Left ventricle myocardium inferior (tissue), 1 donor: ENCODE measurements at places on chromosomes 2 and 18.

DNA sequence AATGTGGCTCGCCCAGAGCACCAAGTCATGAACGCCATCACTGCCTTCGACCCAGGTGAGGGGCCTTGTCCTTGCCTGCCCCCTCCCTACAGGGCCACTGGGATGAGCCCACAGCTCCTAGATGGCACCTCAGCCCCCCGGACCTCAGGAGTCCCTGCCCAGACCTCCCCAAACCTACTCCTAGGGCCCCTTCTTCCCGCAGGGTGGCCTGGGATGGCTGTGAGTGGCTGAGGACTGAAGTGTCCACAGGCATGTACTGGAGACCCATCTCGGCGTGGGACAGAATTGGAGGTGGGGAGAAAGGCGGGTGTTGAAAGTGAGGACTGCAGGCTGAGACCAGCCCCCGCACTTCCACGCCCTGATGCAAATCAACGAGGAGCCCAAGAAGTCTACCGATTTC is 2.8 kb upstream of the TUBB6 start:
- DNase-seq: no peak

DNA sequence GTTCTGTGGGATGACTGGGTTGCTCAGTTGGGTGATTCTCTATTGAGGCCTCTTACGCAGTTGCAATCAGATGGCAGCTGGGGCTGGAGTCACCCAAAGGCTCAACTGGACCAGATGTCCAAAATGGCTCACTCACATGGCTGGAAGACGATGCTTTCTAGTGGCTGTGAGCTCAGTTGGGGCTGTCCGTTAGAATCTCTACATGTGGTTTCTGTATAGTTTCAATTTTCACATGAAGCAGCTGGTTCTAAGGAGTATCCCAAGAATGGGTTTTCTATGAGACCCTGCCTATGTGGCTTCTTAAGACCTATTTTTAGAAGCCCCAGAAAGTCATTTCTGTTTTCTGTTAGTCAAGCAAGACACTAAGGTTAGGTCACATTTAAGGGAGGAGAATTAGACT is 4.4 kb downstream of the XRCC5 start:
- no peak for DNase-seq

DNA sequence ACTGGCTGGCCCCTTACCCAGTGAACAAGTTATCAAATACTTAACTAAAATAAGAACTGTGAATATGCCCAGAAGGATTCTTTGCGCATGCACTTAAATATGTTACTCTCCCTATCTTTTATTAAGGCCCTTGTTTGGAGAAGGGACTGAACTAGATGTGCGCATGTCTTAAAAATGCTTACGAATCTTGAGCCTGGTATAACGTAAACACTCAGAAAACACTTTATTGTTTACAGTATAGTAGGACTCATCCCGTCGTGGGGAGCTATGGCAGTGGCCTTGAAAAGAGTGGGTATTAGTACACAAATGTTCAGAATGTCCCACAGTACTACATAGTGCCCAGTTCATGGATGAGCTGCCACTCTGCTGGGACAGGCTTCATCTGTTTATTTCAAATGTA is 75.9 kb upstream of the MAP4K3 start:
- DNase-seq: no peak

GRCh38 chr2:15931950-15932349 is 8.4 kb upstream of the MYCN start:
- no peak for DNase-seq

DNA sequence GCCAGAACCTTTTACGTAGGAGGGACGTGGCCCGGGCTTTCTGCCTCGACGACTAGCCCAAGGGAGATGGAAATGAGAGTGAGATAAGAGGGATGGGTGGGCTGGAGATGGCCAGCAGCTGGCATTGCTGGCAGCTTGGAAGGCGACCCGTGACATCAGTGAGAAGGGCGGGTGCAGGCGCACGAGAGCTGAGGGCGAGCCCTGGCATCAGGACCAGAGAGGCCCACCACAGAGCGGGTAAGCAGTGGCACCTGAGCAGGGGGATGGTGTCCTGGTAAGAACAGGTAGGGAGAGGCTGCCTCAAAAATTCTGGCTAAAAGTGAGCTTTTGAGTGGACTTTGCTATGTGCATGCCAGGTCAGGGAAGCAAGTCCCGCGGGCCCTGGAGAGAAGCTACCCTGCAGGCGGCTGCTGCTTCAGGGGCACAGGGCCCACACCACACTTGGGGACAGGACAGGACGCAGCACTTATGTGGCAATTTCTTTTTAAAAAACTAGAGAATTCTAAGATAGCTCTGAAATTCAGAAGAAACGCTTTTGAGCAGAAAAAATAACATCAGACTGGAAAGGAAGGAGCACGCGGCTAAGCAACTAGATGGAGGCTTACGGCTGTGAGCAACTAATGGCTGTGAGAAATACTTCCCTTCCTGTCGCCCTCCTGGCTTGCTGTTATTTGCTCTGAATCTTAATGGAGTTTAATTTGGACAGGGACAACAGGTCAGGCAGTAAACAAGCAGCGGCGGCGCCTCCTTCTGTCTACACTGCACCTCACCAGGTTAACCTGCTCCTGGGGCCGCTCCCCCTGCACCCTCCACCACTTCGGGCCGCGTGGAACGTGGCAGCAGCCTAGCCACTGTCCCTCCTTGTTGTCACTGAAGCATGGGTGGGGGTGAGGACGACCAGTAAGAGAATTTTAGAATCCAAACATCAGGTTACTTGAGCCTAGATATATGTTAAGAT is 20.5 kb downstream of the THAP4 start:
- DNase-seq: no peak

DNA sequence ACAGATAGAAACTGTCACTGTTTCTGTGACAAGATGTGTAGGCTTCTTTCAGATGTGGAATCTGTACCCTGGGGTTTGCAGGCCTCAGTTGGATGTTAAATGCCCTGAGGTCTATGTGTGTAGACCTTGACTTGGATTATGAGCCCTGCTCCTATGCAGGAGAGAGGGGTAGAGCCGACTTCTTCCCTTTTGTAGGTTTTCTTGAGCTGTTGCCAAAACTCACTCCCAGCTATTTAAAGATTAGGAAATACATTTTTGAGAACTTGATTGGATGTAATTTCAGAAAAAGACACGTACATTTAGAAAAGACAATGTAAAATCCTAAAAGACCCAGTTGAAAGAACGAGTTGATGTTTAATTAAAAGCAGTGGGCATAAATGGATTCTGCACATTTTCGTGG is 374.8 kb downstream of the SLC4A3 start:
- DNase-seq: no peak

DNA sequence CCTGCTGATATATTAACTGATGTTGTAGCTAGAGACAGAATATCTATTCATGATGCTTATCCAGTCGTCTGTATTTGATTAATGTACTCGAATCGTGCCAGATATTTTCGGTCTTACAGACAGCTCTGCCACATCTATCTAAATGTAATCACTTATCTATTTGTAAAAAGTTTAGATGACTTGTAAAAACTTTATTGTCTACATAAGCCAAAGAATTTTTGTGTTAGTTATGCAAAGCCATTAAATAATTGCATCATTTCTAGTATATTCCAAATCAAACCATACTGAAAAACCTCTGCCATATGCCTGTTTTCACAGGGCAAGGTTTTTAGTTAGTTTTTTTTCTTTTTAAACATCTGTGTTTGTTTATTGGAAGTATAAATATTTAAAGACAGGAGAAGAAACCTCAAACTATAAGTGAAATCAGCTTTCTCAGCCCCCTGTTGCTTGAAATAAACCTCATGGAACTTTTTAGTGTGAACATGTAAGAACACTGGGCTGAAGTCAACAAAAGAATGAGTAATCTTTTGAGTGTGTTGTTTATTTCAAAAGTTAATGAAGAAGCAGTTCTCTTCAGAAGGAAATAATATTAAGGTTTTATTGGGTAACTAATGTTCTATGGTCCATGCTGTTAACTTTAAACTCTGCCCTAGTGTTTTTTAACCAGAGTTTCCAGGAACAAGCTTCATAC is 657.6 kb upstream of the SYT4 start:
- no peak for DNase-seq

DNA sequence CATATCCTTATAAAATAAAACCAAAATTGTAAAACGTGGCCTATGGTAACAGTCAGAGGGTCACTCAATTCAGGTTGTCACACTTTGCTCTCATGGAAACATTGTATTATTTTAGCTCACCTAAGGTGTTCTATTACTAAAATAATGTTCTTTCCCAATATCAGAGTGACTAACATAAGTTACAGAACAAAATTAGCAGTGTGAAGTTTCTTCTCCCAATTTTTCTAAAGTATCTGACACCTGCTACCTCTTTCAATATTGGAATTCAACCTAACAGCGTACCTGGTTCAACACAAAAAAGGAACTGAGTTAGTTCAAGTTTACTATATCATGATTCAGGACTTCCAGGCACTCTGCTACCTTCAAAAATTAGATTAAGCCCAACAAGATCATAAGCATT is 190.4 kb downstream of the ZEB2 start:
- no peak for DNase-seq

DNA sequence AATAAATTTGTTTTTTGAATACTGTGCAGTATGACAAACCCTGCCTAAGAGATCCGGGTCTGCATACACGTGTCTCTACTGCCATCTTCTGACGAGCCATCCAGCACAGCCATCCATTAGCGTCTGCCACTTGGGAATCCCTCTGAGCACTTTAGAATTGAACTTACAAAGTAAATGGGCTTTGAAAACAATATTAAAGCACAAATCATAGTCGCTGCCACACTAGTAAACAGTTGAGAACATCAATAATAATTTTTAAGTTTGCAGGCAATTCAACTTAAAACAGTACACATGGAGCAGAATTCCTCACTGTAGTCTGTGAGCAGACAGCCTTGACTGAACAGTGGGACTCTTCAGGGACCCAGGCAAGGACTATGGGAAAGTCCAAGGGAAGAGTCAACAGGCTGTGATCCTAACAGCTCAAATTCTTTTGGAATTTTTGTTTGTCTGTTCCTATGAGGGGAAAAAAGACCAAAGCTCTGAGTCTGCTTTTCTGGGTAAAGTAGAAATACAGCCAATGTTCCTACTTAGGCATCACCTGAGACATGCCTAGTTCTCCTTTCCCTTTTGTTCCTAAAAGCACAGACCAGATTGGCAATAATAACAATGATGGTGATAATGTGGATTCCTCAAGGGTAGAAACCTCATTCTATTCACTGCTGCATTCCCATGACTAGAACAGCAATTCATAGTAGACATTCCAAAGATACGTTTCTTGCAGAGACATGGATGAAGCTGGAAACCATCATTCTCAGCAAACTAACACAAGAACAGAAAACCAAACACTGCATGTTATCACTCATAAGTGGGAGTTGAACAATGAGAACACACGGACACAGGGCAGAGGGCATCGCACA is 92.9 kb downstream of the MREG start:
- DNase-seq: peak; percentile 57

DNA sequence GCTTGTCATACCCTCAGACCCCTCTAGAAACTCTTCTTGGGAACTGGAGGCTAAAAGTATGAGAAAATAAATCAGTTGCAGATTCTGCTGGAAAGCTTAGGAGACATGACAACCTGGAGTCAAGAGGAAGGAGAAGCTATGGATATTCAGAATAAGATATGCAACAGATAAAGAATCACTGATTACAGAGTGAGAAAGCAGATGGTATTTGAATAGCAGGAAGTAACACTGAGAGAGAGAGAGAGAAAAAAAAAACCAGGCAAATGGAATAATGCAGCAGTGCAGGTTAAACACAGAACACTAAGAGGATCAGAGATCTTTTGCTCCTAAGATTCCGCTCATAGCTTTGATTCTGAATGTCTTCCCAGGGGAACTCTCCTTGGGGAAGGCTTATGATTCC is 1284.1 kb upstream of the NXPH2 start:
- no peak for DNase-seq

GRCh38 chr2:207506426-207506825 is 23.3 kb upstream of the CREB1 start:
- DNase-seq: no peak

DNA sequence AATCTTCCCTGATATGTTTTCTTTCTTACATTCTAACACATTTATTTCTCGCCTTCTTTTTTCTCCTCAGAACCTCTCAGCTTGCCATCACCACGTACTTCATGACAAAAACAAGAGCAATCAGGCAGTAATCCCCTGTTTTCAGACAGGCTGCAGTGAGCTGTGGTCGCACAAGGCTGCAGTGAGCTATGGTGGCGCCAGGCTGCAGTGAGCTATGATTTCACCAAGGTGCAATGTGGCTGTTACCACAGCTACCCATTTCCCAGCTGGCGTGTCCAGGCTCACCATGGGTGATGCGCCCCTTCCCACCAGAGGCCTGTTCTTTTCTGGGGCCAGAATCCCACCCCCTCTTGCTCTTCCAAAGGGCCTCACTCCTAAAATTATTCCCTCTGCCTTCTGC is 25.8 kb downstream of the TCF23 start:
- no peak for DNase-seq

GRCh38 chr2:147910990-147911473 is 66.2 kb downstream of the ACVR2A start:
- DNase-seq: no peak

- DNase-seq: no peak
Observed at GRCh38 chr2:20677301-20678085, 10.5 kb downstream of the GDF7 start.

DNA sequence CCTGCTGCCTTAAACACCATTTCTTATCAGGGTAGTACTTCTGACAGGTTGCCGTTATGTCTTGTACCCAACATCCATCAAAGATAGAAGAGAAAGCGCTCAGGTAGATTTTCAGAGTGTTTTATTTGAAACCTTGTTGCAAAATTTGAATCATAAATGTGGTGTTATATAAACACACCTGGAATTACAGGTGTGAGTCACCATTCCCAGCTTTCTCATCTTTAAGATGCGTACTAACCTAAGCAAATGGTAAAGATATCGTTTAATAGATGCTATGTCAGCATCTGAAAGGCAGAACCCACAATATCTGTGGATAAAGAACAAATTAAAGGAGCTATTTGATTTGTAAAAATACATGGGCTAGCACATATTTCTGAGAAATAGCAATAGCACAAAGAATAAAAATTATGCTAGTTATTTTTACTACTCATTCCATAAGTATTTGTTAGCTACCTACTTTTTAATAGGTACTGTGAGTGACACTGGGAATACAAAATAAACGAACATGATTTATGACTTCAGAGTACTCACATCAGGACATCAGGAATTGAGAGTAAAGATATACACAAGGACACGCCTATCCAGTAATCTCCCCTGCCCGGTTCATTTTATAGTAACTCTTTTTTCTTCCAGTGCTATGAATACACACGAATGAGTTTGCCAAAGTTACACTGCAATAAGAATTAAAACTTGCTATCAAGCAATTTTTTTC is 193.8 kb downstream of the RBM43 start:
- no peak for DNase-seq

DNA sequence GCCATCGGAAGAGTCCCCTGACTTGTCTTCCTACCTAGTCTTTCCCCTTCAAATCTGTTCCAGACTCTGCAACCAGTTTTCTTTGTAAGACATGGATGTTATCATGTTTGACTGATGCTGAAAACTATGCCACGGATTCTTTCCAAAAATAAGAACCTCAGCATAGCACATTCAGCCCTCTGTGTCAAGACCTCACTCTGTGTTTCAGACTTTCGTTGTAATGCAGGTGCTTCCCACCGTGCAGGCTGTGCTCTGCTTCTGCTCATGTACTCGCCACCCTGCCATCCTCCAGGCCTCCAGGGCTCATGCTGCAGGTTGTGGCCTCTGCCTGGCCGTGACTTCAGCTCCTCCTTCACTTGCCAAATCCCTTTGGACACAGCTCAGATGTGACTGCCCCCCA is 347.0 kb upstream of the RAB12 start:
- DNase-seq: no peak
